ENCODE measurements at places on chromosomes 6 and 20.

- no peak for DNase-seq
These were observed 401.4 kb upstream of the PTCHD4 start for GRCh38 chr6:48512390-48512789.

DNA sequence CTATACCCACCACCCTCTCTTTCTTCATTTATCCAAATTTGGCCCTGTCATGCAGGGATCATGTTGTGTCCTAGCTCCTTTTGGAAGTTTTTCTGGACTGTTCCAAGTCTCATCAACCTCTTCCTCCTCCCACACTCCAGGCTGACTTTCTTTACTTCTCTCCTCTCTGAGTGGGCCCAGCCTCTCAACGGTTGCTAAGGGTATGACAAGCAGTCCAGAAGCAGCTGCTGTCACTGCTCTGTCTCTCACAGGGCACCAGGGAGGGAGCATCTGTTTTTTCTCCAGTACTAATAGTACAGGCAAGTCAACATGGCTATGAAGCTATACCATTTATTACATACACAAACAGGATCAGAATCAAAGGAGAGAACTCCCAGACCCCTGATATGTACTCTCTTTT lies 8.2 kb downstream of the NT5DC1 start:
- peak; percentile 23 for DNase-seq

DNA sequence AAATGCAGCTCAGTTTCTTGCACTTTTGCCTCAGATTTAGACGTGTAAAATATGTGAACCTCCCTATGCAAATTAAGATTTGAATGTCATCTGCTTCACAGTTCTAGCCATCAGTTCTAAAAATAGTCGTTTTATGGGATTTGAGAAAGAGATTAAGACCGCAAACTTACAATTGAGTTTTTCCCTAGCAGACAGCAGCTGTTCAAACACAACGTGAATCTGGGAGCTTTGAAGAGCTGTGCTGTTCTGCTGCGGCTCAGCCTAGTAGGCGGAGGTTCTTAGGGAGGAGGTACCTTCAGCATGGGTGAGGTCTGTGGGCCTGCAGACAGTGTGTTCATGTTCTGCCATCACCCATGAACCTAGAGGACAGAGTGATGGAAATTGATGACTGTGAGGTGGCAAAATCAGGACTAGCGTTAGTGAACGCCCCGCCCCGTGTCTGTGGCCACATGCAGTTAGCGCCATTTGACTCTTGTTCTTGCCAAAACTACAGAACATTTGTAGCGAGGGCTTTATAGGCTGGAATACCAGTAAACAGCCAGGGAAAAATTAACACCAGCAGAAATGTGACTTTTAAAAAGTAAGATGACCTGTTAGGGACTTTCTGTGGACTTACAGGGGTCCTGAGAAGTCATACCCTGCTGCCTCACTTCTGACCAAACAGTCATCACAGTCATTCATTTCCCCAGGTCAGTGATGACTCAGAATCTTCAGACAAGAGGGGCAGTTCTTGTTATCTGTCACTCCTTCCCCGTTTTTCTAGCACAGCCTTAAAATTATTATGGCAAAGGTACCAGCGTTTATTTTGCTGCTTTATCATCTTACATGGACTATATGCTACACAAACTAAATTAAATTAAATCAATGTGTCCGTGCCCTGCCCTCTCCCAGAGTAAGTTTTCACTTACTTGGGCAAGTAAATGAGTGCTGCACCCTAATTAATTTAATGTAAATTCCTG lies 84.3 kb upstream of the TMEM181 start:
- no peak for DNase-seq

DNA sequence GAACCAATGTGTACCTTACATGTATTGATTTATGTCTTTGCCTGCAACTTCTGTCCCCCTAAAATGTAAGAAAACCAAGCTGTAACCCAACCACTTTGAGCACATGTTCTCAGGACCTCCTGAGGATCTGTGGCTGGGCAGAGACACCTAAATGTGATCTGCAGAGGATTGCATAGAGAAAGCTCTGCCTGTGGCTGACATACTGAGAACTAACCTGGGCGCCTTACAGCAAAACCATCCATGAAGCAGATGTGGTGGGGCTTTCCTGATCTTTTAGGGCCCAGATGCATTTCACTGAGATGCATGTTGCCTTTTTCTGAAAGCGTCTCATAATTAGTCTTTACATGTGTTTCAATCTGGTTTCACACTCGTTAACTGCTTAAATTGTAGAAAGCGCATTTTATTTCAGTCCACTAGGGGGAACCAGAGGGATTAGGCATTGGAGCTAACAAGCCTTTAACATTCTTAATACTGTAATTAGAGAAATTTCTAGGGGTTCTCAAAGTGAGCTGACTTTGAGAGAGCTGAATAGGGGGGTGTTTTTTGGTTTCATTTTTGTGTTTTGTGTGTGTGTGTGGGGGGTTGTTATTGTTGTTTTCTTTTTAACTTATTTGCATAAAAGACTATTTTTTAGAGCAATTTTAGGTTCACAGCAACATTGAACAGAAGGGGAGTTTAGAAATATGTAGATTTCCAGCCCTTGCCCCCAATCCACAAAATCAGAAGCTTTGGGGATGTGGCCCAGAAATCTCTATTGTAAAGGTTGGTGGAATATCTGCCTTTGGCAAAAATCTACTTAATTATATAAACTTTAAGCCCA lies 50.9 kb upstream of the FAM184A start:
- no peak for DNase-seq

DNA sequence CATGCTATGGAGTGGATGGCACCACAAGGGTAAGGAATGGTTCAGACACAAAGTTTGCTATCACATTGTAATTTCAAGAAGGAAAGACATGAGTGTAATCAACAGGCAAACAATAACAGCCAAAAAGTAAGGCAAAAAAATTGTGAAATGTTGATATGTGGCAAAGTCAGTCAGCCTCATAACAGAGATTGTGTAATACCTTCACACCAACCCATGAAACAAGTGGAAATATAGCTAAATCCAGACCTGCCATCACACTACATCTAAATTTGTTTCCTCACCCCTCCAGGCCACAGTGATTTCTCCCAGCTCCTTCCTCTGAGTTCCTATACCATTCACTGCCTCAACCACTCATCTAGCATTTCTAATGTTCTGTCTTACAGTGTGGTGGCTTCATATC lies 37.3 kb downstream of the SIM1 start:
- no peak for DNase-seq

- no peak for DNase-seq
These were observed 8.7 kb upstream of the SALL4 start for GRCh38 chr20:51811042-51811355.

GRCh38 chr20:35615667-35616464 lies at the start of gene SPAG4:
TSS of gene SPAG4 (plus strand) at chr20:35615829. CDS start at chr20:35616004, 175 bp downstream.
- peak; percentile 92 for DNase-seq

- no peak for DNase-seq
These were observed 441.1 kb downstream of the HAO1 start for GRCh38 chr20:7499201-7499600.

DNA sequence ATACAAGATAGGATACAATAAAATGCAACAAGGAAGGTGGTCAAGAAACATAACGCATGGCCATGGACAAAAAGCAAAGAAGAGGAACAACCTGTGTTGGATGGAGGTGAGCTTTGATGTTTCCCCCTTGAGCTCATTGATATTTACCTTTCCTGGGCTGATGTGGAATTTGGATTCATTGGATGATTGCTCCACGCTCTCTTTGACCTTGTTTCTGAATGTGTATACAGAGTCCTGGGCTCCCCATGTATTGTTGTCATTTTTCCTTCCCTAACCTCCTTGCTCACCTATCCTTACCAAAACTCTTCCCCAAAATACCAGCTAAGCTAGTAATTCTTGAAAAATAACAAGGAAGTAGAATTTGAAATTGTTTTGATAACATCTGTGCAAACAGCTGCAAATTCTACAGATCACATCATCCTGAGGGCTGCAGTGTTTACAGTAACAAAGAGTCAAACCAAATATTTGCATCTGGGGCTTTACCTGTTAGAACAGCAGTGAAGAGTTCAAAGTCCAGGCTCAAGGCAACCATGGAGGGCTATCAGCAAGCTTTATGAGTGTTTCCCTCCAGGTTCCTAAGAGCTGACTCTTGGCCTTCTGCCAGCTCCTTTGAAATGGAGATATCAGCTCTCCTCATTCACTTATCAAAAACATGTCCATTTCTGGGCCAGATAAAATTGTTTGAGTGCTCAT lies 214.3 kb upstream of the MARCKS start:
- no peak for DNase-seq

- DNase-seq: no peak
These were observed 329.3 kb upstream of the IRAK1BP1 start for GRCh38 chr6:78538002-78538401.

GRCh38 chr6:137877606-137878005 lies 10.5 kb downstream of the TNFAIP3 start:
- no peak for DNase-seq

DNA sequence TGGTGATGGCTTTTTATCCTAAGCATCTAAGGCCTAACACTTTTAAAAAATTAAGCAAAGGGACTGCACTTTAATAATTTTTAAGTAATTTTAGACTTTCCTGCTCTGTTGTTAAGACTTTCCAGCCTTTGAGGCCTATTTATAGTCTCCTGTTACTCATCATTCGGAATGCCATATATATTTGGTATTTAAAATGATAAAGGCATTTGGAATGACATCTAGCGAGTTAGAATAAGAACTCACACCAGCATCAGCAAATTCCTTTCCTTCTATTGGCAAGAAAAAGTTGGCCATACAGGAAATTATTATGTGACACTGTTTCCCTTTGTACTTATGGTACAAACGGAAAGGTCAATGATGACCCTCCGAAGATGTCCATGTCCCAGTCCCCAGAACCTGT lies 88.1 kb upstream of the STMND1 start:
- DNase-seq: no peak

DNA sequence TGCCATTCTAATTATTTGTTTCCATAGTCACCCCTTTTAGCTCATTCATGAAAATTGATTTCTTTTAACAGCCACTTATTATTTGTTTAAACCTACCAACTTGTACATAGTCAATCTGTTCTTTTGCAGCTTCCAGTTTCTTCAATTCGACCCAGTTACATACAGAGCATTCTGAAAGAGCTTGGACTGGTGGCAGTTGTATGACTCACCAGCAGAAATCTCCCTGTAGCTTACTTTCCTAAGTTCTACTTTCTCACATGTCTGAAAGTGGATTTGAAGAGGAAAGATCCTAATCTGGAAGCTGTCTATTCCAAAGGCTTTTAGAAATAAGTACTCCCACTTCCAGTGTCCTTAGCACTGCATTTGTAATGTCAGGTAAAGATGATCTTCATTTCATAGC lies 447.9 kb downstream of the HTR1B start:
- no peak for DNase-seq

GRCh38 chr6:163554663-163555062 lies 140.1 kb downstream of the QKI start:
- no peak for DNase-seq

DNA sequence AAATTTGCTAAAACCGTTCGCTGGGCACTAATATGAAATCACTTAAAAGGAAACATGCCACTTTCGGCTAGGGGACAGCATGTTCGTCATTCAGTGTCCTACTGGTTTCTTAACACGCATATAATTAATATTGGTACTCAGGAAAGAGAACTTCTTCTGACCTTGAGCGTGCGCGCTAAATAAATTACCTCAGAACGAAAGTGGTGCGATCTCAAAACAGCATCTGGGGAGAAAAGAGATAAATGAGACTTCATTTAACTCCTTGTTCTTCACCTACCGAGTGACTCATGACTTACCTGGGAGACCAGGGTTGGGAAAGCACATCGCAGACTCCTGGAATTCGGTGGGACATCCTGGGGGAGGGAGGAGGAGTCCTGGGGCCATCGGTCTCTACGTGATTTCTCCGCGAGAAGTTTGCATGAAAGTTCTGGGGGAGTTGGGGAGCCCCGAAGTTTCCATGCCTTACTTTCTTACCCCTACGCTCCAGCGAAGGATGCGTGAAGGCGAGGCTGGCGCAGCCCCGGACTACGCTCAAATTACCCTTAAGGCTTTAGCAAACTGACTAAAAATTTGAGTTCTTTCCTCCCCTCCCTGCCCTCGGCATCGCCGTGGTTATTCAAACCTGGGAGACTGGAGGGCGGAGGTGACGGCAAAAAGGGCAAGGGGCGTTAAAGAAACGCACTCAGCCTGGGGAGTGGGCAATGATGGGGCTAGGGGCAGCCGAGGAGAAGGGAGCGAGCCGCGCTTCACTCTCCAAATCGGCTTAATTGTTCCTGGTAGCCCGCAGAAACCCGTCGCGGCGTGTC lies 1.1 kb upstream of the BEND6 start:
- no peak for DNase-seq

- DNase-seq: no peak
These were observed 68.8 kb downstream of the JAG1 start for GRCh38 chr20:10604865-10605440.

DNA sequence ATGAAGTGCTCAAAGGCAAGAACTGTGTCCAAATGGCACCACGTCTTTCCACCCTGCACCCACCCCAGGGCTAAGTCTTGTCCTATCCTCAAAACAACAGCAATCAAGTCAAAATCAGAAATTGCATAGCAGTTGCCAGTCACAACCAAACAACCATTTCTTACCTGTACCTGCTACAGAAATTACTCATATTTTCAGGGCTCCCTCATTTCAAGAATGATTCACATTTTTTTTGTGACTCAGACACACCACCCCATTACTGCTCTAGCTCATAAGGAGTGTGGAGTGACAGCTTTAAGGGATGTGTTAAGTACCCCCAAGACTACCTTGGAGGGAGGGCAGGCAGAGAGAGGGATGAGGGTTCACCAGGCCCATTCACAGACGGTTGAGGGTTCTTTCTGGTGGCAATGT lies 111.7 kb downstream of the TRERF1 start:
- DNase-seq: no peak

GRCh38 chr20:50911030-50911429 lies 20.2 kb downstream of the ADNP start:
- DNase-seq: no peak

GRCh38 chr6:168708984-168709383 lies 268.0 kb downstream of the SMOC2 start:
- no peak for DNase-seq

DNA sequence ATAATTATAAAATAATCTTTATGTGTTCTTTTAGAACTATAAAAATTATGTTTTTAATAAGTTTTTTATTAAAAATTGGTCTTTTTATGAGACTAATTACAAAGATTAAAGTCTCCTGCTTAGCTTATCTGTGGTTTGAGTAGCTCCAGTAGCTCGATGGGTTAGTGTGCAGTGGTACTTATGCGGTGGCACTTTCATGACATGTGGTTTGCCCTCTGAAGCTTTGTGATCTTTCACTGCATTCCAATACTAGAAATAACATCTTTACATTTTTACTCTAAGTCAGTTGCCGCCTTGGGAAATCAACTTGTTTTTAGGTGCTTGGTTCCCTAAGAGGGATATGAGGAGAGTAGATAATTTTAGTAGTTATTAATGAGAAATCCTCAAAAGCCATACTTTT lies 699.5 kb upstream of the FLRT3 start:
- no peak for DNase-seq

GRCh38 chr6:89082486-89082891 lies 1.9 kb downstream of the PNRC1 start:
- DNase-seq: no peak

- peak; percentile 19 for DNase-seq
These were observed 36.3 kb upstream of the DACT2 start for GRCh38 chr6:168355716-168356522.

- no peak for DNase-seq
These were observed 686 bp downstream of the COL12A1 start for GRCh38 chr6:75204959-75205775.
